ENCODE measurements at places on chromosomes 6 and 20.
A peak's percentile ranks its signal among the peaks of the same experiment; 100 is the strongest.

GRCh38 chr6:1747531-1747930, 137.8 kb downstream of the FOXC1 start:
- no peak for DNase-seq

DNA sequence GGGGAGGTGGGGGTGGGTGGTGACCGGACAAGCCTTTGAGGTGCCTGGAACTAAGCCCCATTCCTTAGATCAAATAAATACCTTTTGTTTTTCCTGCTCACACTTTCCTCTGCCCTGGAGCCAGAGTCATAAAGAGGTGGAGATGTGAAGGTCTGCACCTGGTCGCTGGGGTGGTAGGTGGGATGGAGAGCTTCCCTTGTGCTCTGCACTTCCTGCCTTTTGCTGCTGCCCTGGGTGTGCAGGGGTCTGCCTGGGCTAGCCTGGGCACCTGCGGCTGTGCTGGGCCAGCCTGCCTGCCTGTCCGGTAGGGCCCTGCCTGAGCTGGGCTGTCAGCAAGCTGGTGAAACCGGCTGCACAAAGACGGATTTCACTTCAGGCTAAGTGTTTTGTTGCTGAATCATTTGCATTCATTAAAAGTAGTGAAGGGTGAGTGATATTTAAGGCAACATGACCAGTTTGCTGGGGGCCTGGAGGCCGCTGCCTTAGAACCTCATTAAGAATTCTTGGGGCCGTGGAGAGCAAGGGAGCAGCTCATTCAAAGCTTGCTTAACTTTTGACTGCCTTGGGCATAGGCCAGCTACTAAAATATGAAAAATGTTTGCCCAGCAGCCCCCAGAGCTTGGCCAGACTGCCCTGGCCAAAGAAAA, 20.5 kb downstream of the PTK7 start:
- no peak for DNase-seq

DNA sequence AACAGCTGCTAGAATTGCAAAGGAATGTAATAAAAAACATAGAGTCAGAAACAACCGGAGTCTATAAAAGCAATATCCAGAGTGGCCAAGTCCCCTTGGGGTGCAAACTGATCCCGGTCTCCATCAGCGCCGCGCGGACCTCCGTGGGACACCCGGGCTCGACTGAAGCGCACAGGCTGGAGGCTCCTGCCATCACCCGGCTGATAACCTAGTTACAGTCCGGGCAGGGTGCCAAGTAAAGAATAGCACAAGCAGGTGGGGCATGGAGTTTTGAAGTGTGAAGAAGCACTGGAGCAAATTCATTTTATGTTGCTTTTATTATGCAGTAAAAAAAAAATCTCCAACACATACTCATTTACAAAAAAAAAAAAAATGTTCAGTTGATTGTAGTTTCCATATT, 205.1 kb upstream of the GMDS start:
- DNase-seq, result peak; percentile 51

GRCh38 chr20:19695081-19695480, 63.0 kb upstream of the RIN2 start:
- no peak for DNase-seq

DNA sequence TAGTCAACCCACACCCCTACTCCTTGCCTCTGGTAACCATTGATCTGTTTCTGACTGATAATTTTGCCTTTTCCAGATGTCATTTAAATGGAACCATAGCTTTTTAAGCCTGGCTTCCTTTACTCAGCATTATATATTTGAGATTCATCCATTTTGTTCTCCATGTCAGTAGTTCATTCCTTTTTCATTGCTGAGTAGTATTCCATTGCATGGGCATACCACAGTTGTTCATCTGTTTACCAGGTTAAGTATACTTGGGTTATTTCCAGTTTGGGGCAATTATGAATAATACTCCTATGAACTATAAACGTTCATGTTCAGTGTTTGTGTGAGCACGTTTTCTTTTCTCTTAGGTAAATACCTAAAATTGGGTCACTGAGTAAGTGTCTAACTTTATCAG, 25.1 kb downstream of the FGD2 start:
- DNase-seq, result no peak

- DNase-seq, result no peak
Observed at GRCh38 chr6:157223021-157223430, 100.3 kb downstream of the TMEM242 start.

GRCh38 chr6:47032974-47033765, 9.0 kb downstream of the ADGRF1 start:
- DNase-seq, result no peak

- no peak for DNase-seq
Observed at GRCh38 chr20:4025679-4026078, 10.3 kb upstream of the RNF24 start.

- no peak for DNase-seq
Observed at GRCh38 chr6:21781128-21781527, 187.6 kb downstream of the SOX4 start.
